ENCODE measurements at places on chromosomes 5 and 9.

- no peak for DNase-seq
Measured at GRCh38 chr9:124652615-124653393, 118.3 kb downstream of the NR6A1 start.

DNA sequence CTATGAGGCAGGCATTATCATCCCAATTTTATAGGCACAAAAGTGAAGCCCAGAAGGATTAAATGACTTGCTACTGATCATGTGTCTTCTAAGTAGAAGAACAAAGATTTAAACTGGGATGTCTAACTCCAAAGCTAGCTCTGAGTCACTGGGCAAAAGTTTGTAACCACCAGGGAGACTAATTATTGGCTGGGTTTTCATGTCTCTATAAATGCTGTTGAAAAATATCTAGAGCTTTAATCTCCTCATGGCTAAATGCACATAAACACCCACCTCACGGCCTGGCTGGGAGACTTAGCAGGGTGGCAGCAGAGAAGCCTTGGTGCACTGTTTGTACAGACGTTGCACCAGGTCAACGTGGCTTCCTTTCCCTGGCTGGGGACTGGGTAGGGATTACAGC is 144.6 kb downstream of the MELK start:
- DNase-seq = no peak

GRCh38 chr9:132451276-132451675 is 41.3 kb downstream of the CFAP77 start:
- DNase-seq = no peak

DNA sequence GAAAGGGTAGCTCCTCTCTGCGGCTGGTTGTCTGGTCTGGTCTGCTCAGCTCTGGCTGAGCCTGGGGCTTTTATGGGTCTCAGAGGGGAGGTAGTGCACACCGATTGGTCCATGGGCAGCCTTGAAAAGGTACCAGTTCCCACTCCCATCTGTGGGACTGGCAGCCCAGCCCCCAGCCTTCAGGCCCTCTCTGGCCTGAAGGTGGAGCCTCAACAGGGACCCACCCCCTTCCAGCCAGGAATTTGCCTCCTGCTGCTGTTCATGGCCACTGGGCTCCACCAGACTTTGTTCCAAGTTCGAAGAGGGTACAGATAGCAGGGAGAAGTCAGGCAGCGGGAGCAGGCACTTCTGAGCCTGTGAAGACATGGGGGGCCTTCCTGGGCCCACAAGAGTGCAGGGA is 165.3 kb upstream of the SLC27A6 start:
- DNase-seq = no peak

GRCh38 chr5:78182838-78183237 is 111.7 kb downstream of the AP3B1 start:
- no peak for DNase-seq

- DNase-seq = no peak
Measured at GRCh38 chr5:157431544-157432200, 28.3 kb upstream of the NIPAL4 start.

DNA sequence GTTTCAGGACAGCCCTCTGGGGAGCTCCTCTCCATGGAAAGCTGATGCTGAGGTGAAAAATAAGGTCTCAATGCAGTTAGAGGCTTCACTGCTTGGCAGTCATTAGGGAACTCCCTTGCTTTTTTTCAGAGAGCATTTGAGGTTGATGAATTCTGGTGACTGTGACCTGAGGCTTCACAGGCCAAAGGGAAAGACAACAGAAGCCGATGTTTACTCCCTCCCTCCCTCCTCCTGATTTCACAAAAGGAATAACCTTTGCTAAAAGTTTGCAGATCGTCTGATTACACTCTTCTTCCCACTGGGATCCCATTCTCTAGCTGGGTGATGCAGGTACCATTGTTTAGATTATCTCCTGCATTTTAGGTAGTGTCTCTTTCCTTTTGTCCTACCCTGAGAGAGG is 329.4 kb downstream of the KIF4B start:
- DNase-seq = no peak

DNA sequence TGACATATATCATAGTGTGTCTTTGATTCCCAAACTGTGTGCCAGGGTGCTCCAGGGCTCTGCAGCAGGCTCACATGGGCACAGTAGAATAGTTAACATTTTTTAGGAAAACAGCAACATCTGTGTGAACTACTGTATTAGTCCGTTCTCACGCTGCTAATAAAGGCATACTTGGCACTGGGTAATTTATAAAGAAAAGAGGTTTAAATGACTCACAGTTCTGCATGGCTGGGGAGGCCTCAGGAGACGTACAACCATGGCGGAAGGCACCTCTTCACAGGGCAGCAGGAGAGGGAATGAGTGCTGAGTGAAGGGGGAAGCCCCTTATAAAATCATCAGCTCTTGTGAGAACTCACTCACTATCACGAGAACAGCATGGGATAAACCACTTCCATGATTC is 82.7 kb downstream of the EGFLAM start:
- DNase-seq = no peak

- DNase-seq = no peak
Measured at GRCh38 chr5:132873119-132873929, at the start of gene LEAP2. LEAP2 (plus strand) TSS chr5:132873668; CDS start chr5:132873695, 27 bp downstream.

- no peak for DNase-seq
Measured at GRCh38 chr5:110932755-110933488, 138.6 kb upstream of the TSLP start.

DNA sequence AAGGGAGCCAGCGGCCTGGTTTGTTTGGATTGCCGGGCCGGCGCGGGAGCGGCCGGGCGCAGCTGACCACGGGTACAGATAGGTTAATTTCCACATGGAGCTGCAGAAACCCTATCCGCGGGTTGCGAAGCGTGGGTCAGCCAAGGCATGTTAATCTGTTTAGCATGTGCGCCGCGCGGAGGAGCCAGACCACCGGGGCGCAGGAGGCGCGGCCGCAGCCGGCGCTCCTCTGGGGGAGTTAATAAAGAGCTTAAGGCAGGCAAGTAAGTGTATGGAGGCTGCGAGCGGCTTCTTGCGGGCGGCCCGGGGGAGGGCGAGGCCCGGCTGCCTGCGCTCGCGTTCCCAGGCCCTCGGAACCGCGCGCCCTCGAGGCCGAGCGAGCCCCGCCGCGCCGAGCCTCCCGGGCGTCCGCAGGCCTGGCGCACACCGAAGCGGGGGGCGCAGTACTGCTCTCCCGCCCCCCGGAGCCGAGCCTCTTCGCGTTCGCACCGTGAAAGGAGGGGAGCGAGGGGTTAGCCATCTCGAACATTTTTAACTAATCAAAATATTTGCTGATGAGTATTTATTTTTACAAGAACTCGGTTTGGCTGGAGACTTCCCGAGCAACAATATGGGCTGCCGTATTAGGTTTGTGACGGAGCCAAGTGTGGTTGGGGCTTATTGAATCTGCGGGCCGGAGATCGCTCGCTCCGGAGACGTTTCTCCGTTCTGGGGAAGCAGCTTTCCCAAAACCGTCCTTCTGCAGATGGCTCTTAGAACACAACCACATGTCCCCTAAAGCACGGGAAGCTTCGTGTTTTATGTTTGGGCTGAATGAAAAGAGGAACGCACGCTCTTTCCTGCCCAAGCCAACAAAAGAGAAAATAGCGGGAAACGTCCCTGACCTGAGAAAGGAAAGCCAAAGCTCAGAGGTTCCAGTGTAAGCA is 28.8 kb downstream of the FOXD1 start:
- DNase-seq = no peak

DNA sequence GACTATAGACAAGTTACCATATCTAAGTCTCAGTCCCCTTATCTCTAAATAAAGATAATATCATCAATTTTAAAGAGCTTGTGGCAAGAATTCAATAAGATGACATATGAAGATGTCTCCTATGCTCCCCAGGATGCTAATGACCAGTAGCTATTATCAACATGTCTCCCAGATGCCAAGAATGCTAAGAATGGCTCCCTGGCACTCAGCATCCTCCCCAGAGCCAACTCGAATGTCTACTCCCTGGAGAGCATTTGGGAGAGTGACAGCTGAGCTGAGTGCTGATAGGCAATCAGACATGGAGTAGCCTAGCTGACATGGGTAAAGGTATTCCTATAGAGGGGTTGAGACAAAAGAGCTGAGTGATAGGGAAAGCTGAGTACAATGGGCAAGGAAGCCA is 15.9 kb downstream of the P4HA2 start:
- no peak for DNase-seq

GRCh38 chr9:111068771-111069170 is 30.5 kb upstream of the LPAR1 start:
- no peak for DNase-seq

DNA sequence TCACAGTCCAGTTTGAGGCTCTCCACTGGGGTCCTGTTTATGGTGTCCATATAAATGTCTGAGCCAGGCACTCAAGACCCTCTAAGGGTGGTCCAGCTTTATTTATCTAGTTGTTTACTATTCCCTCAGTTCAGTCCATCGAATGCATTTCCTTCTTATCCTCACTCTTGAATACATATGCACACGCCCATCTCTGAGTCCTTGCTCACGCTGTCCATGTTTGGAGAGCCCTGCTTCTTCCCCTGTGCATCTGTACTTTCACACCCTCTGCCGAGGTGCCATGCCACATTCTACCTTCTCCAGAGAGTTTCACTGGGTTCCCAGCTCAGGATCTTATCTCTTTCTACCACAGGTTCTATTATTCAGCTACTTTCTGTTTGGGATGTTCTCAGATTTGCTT is 30.2 kb upstream of the SEMA6A start:
- no peak for DNase-seq

DNA sequence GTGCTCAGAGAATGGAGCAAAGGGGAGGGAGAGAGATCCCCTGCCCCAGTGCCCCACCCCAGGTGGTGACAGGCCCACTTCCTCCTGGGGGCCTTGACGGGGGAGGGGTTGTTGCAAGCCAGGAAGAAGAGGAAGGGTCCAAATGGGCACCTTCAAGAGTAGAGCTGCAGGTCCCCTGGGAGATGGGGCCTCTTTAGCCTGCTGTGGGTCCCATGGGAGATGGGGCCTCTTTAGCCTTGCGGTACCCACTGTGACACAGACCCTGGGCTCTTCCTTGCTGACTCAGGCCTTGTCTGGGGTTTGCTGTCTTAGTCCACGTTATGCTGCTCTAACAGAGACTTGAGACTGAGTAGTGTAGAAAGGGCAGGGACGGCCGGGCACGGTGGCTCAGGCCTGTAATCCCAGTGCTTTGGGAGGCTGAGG is 9.6 kb upstream of the TOR4A start:
- DNase-seq = no peak

DNA sequence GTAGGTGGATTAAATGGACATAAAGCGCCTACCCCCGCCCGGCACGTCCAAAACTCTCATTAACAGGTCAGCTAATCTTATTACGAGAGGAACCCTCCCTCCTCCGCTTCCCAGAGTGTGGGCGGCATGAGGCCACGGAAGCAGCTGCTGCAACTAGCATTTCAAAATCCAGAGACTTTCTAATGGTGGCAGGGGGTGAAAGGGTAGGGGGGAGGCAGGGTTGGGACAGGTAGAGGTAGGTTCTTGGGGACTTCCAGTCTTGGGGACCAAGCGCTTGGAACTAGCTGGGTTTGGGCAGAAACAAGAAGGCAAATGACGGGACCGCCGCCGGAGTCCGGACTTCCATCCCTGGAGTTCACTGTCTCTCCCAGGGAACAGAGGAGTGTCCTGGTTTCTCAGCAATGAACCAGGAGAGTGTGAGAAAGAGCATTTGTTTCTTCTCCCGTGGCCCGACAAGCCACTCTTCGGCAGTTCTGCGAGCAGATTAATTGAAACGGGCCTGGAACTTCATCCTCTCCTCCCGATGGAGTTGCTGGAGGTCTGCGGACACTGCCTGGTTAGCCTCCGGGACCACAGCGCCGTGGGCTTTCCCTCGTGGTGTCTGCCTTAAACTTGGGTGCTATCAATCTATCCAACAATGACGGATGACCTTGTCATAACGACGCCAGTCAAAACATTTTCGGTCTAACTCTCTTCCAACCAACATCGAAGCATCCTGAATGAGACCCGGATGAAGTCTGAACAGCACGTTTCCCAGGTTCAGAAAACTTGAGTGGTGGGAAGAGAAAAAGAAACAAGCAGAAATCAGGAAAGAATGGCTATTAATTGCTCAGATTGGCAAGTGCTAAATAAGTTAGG is 1.6 kb upstream of the PRDM6 start:
- DNase-seq = no peak

- no peak for DNase-seq
Measured at GRCh38 chr5:169797577-169797976, 160.5 kb downstream of the DOCK2 start.

- DNase-seq = no peak
Measured at GRCh38 chr9:36141288-36141687, 4.8 kb downstream of the GLIPR2 start.

DNA sequence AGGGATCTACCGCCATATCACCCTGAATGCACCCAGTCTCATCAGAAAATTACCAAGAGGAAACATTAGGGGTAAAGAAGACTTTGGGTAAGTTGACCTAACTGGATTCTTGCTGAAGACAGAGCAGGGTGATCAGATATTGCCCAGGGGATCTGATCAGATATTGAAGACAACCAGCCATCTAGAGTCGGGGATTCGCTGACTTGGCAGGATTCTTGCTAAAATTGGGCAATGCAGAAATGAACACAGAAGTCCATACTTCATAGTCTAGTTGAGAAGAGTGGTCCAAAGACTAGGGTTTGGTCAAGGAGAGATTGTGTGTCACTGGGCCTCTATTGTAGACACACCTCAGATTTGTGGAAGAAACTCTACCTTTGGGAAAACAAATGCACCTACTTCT is 107.2 kb downstream of the SV2C start:
- DNase-seq = no peak

GRCh38 chr5:52787600-52788504 is at the start of the genes ITGA1 and PELO:
ITGA1 (plus strand) TSS chr5:52787916; CDS start chr5:52788354, 438 bp downstream.
PELO (plus strand) TSS chr5:52787916; CDS start chr5:52800395, 12,479 bp downstream.
- peak; percentile 0 for DNase-seq

Data from activated CD4-positive, CD25-positive, alpha-beta regulatory T cell (primary cell).